GM19239 (cell line): ENCODE measurements at places on chromosomes 2 and 18.

DNA sequence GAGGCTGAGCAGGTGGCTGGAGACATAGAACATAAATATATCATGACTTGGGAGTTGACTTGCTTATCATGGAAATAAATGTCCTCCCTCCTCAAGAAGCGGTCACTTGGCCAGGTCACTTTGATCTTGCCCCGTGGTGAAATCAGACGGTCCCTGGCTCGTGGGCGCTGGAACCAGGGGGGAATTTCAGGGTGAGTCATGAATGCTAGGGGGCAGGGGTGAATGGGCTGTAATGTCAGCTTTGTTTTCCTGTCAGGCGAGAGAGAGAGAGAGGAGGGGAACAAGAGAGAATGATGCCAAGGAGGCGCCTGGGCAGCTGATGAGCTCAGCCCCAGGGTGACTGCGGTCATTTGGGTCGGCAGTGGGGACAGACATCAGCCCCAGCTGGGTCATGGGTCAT, 47.7 kb downstream of the RRM2 start:
- DNase-seq = no peak

DNA sequence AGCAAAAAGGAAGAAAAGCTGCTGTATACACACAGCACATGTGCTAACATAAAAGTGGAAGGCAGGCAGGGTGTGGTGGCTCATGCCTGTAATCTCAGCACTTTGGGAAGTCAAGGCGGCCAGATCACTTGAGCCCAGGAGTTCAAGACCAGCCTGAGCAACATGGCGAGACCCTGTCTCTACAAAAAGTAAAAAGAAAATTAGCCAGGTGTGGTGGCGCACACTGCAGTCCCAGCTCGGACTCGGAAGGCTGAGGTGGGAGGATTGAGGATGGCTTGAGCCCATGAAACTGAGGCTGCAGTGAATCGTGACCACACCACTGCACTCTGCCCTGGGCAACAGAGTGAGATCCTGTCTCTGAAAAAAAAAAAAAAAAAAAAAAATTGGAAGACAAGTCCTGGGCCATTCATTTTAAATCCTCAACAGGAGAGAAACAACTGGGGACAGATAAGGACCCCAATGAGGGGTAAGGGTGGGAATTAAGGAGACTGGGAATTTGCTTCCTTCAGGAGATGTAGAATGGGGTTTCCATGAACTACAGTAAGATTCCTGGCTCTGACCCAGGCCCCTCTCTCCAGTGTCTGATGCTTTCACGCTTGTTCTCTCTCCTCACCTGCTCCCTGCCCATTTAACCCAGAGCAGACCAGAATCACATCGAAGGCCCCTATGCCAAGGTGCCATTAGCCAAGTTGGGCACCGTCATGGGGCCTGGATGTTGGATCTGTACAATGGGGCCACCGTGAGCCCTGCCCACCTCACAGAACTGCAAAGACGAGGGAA, 29.6 kb downstream of the TNS1 start:
- no peak for DNase-seq

DNA sequence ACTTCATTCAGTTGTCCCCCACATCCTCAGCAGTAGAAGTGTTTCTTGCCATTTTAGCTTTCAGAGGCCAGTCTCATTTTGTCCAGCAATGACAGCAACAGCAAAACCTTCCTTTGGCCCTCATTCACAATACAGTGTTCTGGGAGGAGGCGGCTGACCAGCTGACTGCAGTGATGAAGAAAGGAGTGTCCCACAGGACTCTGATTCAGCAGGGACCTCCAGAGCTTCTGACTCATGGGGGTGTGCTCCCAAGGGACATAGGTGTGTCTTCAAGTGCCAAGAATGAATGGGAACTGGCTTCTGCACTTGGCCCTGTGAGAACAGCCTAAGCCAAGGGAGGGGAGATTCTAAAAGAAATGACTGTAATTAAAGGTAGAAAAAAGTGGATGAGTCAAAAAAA, 147.0 kb upstream of the PELI1 start:
- no peak for DNase-seq

DNA sequence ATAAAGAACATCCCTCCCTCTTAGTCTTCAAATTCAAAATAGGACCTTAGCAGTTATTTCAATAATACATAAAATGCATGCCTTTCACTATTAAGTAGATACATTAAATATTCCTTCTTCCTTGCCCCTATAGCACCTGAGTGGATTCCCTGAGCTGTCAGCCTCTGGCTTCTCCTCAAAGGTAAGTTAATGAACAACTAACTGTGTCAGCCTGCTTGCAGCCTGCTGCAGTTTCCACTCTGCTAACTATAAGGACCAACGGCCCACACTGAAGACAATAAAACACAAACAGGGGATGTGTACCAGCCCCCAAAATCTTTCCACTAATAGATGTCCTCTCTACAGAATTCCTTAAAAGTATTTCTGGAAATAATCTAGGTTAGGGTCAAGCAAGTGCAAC, 5.0 kb downstream of the KCTD1 start:
- no peak for DNase-seq

- DNase-seq = no peak
These were observed 76.4 kb upstream of the UXS1 start for GRCh38 chr2:106270471-106270891.

DNA sequence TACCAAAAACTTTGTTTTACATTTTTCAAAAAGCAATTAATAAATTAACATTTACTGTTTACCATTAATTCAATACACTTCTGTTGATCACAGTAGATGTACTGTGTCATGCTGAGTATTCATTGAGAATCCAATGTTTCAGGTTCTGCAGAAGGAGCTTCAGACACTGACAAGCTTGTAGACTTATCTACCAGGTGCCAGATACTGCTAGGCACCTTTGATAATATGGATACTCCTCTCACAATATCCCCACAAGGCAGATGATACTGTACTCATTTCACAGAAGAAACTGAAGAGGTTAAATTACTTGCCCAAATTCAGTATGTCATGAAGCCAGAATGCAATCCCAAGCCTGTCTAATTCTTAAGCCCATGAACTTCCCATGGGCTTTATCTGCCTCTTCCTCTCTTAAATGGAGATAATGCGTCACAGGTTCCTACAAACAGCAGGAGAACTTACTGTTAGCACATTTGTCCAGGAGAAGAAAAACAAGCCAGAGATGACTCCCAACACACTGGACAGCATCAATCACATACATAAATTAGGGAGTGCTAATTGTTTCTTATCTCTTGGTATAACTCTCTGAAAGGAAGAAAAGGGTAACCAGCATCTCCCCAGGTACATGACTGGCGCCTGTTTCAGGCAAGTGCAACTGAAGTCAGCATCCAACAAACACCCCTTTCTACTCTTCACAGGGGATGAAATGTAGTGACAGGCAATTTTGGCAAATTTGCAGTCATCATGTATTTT, 27.4 kb downstream of the ITSN2 start:
- no peak for DNase-seq

GRCh38 chr2:231785822-231786176, 446 bp upstream of the COPS7B start:
- DNase-seq = no peak

DNA sequence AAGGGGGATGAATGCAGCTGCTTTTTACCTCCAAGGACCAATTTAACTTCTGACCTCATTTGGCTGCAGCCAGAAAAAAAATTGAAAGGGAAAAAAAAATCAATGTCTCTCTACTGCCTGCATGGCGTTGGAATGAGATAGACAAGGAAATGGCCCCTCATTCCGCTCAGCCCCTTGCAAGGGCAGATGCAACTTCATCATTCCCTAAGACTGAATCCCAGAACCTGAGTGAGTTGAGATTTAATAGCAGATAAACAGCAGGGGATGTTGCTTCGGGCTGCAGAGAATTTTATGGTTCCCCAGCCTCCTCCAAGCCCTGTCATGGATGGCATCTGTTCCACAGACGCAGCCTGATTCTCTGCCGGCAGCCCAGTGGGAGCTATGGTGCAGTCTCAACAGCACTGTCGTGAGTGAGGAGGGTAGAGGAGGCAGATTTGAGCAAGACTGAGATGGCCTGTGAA, 49.0 kb downstream of the CAPN13 start:
- no peak for DNase-seq

DNA sequence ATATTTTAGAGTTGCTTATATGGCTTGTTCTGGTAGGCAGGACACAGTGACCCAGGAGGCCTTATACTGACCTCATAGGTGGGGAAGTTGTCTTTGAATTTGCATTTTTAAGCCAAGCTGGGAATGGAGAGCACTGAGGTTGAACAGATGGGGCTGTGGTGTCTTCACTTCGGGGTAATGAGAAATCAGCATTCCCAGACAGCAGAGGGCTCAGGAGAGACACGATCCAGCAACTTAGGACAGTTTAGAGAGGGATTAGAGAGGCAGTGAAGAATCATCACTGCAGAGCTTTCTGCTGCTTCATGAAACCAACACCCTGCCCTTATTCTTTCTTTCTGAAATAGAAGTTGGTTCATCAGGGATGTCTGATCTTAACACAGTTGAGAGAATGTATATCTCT, 202.4 kb downstream of the TDRD15 start:
- DNase-seq = no peak

DNA sequence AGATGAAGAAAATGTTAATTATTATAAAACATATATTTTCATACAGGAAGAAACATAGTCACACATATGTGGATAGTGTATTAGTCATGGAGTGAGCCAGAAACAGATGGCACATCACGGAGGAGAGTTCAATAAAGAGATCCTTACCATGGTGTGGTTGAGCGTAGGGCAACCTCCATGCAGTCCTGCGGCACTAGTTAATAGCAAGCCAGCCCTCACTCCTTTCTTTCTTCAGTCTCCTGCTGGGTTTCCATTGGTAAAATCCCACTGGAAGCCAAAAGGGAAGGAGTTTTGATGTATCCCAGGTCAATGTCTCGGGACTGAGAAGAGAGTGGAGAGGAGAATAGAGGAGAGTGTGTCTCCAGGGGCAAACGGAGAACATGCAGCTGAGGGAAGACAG, 328.1 kb downstream of the NR4A2 start:
- DNase-seq = no peak

GRCh38 chr18:67954594-67954993, 438.1 kb upstream of the DSEL start:
- DNase-seq = no peak

DNA sequence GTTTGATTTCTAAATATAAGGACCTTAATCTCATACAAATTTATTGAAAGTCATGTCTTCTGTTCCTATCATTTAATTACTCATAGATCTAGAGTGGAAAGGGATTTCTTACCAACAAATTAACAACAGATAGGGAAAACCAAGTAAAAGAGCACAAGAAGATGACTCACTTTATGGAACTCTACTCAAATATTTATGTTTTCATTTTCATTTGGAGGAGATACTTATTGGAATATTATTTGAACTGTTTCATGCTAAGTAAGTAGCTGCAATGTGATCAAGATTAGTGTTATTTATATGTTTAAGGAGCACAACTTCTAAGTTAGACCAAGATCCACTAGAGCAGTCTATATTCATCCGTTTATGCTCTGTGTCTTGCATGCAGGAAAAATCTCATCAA, 1.3 kb downstream of the NT5C1B start:
- DNase-seq = no peak

DNA sequence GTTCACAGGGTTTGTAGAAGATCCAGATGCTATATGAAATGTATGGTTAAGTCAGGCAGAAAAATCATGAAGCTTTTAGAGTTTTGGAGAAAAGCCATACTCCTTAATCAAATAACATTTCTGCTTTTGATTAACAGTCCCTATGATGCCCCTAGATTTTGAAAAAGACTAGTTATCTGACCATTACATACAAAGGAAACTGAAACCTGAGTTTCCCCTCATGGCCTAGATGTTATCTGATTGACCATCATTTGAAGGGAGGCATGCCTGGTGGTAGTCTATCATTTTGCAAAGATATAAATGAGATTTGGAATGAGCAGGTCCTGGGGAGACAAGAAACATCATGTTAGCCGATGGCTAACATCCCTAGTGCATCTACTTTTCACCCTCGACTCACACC, 704.3 kb upstream of the FSHR start:
- DNase-seq = no peak

- DNase-seq = no peak
These were observed 71.0 kb upstream of the TMEFF2 start for GRCh38 chr2:192265751-192266150.

DNA sequence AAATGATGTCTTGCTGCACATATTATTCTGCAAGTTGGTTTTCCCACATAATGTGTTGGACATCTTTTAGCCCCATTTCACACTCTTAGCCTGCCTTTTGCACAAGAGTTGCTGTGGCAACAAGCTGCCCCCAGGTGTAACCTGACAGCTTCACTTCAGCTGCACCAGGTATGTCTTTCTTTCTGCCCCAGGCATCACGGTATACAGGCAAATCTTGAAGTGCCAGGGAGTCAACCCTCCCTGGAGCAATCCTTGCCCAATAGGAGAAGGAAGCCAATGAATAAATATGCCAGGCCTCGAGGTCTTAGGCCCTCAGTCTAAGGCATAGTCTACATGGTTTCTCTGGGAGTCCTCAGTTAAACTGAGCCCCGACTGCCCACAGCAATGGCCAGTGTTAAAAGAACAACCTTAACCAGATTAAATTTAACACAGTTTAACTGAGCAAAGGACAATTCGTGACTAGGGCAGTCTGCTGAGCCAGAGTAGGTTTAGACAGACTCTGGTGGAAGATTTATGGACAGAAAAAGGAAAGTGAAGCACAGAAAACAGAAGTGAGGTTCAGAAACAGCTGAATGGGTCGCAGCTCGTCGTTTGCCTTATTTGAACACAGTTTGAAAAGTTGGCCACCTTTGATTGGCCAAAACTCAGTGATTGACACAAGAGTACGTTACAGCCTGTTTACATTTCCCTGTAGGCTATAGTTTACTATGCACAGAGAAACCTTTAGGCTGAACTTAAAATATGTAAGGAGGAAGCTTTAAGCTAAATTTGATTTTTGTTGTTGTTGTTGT, 32.0 kb upstream of the C1QL2 start:
- DNase-seq = no peak

GRCh38 chr18:72407048-72407447, 137.1 kb downstream of the CBLN2 start:
- no peak for DNase-seq

DNA sequence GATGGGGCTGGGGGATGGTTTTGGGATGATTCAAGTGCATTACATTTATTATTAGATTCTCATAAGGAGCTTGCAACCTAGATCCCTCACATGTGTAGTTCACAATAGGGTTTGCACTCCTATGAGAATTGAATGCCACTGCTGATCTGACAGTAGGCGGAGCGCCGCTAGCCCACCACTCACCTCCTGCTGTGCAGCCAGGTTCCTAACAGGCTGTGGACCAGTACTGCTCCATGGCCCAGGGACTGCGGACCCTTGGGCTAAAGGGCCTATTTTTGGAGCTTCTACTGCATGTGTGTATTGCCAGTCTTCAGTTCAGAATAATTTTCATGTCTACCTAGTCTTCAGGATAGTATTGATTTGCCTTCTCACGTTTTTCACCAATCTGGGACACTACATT, 165.3 kb upstream of the TWIST2 start:
- DNase-seq = no peak

- DNase-seq = no peak
These were observed 75.5 kb downstream of the NPAS2 start for GRCh38 chr2:100895402-100895801.

- no peak for DNase-seq
These were observed 140.8 kb upstream of the ZFP36L2 start for GRCh38 chr2:43367012-43367782.

DNA sequence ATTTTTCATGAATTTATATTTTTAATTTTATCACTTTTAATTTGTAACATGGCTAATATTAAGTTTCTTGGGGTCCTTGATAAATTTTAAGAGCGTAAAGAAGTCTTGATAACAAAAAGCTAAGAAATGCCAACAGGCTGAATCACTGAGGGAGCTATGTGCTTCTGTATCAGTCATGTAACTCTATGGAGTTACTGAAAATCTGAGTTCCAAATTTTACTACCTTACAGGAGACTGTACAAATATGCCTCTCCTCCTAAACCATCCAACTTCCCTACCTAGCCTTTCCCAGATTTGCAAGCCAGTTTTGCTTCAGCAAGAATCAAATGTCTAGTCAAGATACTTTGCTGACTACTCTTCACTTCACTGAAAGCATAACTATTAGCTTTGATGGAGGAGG, 35.7 kb downstream of the FEZ2 start:
- DNase-seq = no peak
